ENCODE measurements at places on chromosomes 6 and 20.

GRCh38 chr20:32494483-32495216, 90.5 kb downstream of the NOL4L start:
- peak; percentile 10 for DNase-seq

- no peak for DNase-seq
Observed at GRCh38 chr6:155782739-155783459, 327.3 kb upstream of the NOX3 start.

- DNase-seq: no peak
Observed at GRCh38 chr6:147438758-147439528, 69.5 kb upstream of the SAMD5 start.

- peak; percentile 58 for DNase-seq
Observed at GRCh38 chr20:45798935-45799642, 7.3 kb downstream of the DNTTIP1 start.

DNA sequence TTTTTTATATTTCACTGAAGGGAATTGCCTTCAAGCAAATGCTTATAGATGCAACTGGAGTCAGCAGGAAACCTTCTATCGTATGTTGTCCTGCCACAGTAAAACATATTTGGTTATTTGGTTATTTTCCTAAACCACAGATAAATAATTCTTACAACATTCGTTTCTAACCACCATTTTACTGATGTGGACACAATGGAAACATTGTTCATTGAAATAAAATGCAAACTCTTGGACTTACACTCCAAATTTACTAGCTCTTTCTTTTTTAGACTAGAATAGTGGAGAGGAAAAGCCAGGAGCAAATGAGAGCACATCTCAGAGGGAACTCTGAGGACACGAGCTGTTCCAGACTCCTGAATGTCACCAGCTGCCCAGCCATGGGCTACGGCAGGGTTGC, 114.8 kb downstream of the RPS12 start:
- DNase-seq: no peak

DNA sequence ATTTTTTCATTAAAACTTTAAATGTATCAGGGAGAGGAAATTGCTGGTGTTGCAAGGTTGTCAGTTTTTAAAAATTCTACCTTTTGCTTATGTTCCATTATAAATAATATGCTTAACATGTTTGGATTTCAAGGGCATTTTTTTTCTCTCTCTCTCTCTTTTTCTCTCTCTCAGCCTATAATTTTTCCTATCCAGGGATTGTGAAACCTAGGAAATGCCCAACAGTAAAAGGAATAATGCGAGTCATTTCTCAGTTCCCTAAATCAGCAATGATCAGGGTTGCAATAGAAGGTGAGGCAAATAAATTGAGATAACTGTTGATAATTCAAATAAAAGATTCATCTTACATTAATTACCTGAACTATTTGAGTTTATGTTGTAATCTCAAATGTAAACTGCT, 53.2 kb upstream of the IFNGR1 start:
- DNase-seq: no peak

GRCh38 chr20:1806456-1806855, 88.8 kb upstream of the SIRPA start:
- DNase-seq: no peak

DNA sequence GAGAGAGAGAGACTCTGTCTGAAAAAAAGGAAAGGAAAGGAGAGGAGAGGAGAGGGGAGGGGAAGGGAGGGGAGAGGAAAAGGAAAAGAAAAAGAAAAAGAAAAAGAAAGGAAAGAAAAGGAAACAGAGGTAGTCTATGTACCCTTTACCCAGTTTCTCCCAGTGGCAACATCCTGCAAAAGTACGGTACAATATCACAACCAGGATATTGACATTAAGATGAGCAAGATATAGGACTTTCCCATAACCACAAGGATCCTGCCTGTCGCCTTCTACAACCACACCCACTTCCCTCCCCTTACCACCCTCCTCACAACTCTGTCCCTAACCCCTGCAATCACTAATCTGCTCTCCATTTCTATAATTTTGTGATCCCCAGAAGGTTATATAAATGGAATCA, 4.0 kb downstream of the C20orf96 start:
- DNase-seq: no peak

DNA sequence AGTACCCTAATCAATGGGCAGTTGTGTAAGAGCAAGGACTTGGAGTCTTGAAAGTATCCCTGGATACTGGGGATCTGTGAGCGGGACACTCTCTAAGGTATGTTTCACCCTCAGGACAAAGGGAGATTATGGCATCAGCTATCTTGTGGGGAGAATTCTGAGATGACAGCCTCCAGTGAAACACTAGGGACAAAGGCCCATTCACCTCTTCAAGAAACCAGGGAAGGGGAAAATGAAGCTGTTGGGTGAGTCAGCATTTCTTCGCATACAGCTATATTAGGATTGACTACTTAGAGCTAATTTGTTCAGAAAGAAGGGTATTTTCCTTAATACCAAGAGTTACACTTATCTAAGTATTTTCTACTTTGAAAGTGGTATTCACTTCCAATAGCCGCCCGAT, 35.9 kb downstream of the OPN5 start:
- no peak for DNase-seq

DNA sequence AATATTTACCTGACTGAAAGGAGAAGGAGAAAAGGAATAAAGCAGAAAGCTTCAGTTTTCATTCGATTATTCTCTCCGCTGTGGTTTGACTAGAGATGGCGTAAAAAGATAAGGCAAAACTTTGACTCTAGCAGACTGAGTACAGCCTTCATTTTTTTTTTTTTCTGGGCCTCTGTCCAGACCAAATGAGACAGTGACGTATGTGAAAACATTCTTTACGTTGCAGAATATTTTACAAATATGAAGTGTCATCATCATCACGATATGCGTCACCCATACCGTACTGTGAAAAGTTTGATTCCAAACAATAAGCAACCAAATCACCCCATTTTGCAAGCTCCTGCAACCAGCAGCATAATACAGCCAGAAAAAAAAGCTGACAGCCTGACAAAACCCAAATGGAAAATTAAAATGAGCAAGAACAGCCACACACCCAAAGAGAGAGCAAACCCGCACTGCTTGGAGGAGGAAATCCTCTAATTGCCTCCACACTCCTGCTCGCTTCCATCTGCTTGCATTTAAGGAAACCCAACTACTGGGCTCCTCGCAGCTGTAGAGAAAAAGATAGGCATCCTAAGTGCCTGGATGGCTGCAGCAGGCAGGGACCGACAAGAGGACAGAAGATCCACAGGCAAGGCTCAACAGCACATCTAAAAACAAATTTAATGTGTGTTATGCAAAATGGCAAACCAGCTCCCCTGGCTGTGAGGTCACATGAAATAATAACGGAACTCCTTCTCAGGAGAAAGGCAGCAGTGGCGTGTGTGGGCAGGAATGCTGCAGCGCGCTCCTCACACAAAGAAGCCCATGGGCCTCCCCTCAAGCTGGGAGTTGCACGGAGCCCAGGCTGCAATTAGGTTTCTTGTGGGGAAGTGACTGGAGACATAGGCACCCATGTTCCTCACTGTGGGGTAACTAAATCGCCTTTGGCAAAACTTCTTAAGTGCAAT, 113.1 kb downstream of the FYN start:
- DNase-seq: peak; percentile 68

DNA sequence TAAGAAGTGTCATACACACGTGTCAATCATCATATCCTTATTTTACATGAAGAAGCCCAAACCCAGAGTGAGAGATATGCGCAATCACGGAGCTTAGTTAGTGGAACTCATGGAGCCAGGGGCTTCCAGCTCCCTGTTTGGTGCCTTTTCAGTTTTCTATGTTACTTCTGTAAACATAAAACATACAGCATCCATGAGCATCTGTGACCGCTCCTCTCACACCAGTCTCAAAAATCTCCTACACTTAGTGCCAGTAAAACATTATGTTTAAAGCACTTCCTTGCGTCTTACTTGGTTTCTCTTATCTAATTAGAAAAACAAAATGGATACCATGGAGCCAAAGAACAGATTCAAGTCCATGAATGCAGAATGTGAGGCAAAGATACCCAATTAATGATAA, 240.4 kb downstream of the SLC35F1 start:
- no peak for DNase-seq

GRCh38 chr6:135145063-135145800, 35.9 kb upstream of the MYB start:
- no peak for DNase-seq

DNA sequence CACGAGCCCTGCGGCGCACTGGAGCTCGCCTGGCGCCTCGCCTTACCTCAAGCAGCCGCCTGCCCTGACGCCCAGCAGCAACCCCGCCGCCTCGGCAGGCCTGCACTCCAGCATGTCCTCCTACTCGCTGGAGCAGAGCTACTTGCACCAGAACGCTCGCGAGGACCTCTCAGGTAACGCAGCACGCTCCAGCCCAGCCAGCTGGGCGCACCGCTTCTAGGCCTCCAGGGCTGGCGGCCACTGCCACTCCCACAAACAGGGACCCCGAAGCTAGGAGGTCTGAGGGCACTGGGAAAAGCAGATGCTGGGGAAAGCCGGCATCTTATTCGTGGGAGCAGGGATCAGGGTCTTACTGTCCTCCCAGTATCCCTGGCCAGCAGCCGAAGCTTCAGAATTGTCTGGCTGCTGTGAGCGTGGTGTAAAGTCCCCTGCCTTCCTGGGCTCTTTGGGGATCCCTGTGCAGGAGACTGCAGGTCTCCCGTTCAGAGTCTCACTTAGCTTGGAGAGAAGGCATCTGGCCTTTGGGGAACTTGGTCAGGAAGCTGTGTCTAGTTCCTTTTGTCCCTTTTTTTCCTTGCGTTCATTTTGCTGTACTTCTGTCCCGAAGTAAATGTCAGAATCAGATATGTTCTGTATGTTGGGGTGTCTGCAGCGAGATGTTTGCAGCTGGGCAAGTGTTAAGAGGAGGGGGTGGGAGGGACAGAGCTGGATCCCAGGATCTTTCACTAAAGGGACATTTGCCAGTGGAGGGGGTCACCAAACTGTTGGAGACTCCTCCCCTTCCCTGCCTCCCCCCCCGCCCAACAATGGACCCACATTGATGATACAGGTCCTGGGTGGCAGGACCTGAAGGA, 1.8 kb downstream of the FOXF2 start:
- no peak for DNase-seq

DNA sequence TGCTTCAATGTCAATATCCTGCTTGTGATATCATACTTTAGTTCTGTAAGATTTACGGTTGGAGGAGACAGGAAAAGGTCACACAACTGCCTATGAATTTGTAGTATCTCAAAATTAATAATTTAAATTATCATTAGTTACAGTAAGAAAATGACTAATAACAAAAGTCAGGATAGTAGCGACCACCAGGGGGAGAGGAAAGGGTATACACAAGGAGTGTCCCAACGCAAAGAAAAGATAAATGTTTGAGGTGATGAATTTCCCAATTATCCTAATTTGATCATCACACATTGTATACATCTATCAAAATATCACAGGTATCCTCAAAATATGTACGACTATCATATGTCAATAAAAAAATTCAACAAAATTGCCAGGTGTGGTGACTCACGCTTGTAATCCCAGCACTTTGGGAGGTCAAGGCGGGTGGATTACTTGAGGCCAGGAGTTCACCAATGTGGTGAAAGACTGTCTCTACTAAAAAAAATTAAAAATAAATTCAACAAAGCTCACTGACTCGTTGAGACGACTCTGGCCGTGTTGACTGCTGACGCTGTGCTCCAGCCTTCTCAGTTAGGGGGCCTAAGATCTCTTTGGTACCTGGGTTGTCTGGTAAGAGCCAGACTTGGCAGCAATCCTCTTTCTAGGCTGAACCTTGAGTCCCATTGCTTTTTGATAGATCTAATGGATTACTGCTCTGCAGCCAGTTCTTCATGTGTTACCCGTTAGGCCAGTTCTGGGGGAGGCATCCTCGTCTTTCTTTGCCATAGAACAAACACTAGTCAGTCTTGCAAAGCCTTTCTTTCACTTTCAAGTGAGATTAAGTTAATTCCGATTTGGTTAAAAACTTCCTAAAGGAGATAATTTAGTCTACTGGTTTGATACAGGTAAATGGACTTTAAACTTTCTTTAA, 9.0 kb upstream of the OVOL2 start:
- DNase-seq: no peak

GRCh38 chr6:90464507-90464906, 122.4 kb downstream of the MAP3K7 start:
- no peak for DNase-seq

- no peak for DNase-seq
Observed at GRCh38 chr20:49161428-49162152, 26.5 kb downstream of the STAU1 start.

DNA sequence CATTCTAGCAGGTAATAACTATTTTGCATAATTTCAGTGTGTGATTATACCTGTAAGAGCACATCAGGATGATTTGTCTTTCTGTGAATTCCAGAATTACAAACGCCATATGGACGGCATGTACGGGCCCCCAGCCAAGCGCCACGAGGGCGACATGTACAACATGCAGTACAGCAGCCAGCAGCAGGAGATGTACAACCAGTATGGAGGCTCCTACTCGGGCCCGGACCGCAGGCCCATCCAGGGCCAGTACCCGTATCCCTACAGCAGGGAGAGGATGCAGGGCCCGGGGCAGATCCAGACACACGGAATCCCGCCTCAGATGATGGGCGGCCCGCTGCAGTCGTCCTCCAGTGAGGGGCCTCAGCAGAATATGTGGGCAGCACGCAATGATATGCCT, 122.7 kb downstream of the TMEM242 start:
- no peak for DNase-seq

- no peak for DNase-seq
Observed at GRCh38 chr6:159880412-159880975, 10.3 kb upstream of the MAS1 start.

GRCh38 chr6:163751032-163751525, 336.6 kb downstream of the QKI start:
- DNase-seq: no peak

Measured in femur (tissue), 1 donor.